ENCODE measurements at places on chromosomes 1 and 21.

DNA sequence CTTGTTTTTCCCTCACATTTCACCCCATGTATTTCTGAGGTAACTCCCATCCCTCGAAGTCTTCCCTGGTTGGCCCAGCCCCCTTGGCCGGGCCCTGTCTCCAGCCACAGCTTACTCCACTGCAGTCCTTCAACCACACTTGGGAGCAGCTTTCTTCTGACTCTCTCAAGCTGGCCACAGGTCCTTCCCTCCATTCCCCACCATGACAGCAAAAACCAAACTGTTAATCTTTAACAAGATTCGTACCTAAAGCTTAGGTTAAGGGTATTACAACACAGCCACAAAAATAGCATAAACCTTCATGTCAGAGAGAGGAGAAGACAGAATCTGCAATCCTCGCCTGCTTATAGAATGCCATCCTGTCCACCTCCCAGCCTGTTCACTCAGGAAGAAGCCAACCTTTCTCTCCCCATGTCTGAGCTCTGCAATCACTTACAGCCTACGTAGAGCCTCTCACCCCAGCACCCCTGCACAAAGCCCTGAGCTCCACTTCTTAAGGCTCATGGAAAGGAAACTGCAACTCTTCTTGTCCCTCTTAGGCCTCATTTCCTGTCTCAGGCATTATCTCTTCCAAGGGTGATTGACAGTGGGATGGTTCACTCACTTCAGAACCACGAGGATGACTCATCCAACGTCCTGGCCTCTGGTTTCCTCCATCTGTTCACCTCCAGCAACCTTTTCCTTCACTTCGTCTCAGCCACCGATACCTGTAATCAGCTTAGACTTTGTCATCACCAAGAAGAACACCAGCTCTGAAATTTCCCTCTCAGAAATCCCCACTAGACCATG, 72.8 kb downstream of the CD2 start:
- DNase-seq = peak; percentile 89

- DNase-seq = no peak
Observed at GRCh38 chr1:9014475-9015375, 11.5 kb downstream of the SLC2A7 start.

- no peak for DNase-seq
Observed at GRCh38 chr1:205271277-205271676, 43.5 kb downstream of the TMCC2 start.

DNA sequence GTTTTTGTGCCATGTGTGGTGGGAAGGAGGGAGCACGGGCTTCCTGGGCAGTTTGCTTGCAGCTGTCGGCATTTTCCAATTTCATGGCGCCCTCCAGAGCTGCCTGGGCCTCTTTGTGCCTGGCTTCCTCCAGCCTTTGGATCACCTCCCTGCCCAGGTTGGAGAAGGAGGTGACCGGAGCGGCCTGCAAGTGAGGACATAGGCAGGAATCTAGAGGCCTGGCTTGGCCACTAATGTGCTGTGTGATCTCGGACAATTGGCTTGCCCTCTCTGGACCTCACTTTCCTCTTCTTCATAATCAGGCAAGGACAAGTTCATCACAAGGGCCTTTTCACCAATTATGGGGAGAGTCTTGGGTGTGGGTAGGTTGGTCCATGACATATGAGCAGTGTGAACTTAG, 245.1 kb downstream of the MATN1 start:
- no peak for DNase-seq

DNA sequence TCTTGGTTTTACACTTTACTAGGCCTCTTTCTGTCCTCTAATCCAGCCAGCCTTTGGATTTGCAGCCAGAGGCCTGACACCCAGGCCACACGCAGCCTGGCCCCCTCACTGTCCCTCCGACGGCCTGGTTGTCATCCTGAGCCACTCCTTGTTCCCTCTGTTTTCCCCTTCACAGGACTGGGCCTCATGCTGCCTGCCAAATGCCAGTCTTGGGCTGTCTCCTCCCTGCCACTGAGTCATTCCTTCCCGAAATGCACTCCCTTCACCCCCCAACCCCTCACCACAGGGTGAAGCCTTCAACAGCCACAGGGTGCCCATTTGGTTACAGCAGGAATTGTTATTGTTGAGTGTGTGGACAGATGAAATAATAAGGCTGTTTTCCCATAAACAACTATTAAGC, 21.3 kb downstream of the ACOT11 start:
- DNase-seq = peak; percentile 25

DNA sequence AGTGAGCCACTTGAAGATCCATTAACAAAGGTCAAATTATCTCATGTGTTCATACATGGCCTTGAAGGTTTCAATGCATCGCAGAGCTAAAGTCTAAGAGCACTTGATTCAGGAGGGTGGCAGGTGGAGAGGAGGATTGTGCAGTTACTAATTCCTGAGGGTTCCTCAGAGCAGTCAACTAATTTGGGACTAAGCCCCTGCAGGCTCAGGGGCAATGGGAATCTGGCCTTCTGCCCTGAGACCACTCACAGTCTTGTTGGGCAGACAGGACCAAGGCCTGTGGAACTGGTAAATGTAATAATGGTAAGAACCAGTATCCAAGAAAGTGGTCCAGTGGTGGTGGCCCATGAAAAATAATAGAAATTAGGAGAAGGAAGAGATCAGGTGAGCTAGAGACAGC, 127.4 kb upstream of the HMGB4 start:
- DNase-seq = no peak

DNA sequence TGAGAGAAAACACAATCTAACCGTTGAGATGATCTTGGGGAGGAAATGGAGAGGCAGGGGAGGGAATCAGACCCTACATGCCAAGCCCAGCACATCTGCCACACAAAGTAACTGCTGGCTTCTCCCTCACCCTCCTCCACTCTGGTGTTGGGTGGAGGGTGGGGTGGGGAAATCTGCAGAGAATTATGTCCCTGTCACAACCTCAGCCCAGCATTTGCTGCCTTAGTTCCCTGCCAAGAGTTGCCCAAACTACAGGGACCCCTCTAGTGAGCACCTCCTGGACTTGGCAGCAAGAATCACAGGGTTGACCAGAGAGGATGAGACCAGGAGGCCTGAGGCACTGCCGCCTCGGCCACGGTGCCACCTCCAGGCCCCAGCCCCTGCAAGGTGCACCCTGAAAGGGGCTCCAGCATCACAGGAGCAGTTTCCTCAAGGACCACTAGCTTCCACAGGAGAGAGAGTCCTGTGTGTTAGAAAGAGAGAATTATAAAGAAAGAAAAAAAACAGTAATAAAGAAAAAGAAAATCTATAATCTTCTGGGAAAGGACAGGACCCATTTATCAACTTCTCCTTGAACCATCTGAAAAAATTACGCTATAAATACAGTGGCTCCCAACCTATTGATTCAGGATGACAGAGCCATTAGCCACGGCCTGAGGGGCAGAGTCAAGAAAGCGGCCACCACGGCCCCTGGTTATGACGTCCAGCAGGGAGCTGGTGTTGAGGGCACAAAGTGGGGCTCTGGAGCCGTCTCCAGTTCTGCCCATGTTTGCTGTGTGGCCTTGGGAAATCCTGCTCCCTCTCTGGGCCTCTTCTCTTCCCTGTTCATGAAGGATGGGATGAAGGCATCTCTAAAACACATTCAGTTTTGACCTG, 451.7 kb downstream of the MATN1 start:
- DNase-seq = no peak

DNA sequence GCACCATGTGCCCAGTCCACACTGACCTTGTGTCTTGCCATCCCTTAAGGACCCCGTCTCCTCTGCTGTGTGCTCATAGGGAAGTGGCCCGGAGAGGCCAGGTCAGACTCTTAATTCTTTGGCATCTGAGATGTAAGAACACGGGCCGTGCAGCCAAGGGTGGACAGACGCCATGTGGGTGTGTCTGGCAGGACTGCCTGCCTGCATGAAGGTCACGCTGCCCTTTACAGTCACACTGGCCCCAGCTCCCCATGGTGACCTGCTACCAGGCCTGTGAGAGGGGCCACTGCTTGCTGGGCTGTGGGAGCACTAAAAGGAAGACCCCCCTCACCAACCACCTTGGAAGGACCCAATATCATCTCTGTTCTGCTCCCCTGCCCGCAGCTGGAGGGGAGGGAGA, 17.7 kb downstream of the DHRS3 start:
- no peak for DNase-seq

DNA sequence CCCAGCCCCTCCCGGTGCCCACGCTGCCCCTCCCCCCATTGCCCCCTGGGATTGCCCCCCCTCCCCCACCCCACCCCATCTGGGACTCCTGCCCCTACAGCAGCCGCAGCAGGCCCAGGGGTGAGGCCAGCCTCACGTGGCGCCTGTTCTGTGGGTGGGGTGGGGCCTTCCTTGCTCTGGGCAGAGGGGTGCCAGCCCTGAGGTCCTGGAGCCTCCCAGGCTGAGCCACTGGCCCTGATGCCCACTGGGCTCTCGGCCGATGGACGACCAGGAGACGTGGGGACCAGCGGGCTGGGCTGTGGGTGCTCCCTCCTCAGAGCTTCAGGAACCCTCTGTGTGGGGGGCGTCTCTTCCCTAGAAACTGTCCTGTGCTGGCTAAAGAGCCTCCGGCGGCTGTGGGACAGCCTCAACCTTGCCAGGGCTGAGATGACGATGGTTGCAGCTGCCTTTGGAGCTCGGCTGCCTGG, 5.8 kb upstream of the C1orf159 start:
- no peak for DNase-seq

DNA sequence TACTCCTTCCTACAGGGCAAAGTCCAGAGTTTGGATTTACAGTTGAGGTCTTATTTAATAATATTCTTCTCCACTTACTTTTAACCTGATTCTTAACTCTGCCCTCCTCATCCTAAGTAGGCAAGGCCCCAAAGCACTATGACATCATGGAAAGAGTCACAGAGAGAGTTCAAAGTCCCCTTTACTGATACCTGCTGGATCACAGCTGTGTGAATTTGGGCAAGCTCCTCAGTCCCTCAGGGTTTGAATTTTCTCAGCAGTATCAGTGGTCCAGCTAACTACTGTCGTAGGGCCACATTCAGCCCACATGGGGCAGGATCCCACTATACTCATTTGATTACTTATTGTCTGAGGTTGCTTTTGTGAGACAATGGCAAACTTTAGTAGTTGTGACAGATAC, 16.0 kb downstream of the TYW3 start:
- no peak for DNase-seq

All from NB4 (cell line).